Smooth muscle cell of the brain vasculature (primary cell): ENCODE measurements at places on chromosomes 16 and 17.

- DNase-seq = no peak
Observed at GRCh38 chr17:17348872-17349723, 45.9 kb downstream of the NT5M start.

DNA sequence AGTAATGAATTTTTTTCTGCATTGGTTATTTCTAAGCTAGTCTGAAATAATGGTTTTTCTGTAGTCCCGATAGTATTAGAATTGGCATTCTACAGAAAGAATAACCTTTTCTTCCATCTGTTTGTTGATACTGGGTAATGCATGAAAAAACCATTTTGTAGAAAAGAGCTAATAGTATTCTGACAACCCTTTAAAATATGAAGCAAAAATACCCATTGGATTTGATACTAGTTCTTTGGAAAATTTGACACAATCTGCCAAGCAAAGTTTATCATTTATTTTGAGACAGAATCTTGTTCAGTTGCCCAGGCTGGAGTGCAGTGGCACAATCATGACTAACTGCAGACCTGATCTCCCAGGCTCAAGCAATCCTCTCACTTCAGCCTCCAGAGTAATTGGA is 366.8 kb upstream of the MON1B start:
- DNase-seq = no peak

GRCh38 chr17:14581186-14581830 is 280.4 kb downstream of the HS3ST3B1 start:
- no peak for DNase-seq

- no peak for DNase-seq
Observed at GRCh38 chr17:4357671-4358070, 8.8 kb downstream of the UBE2G1 start.

- DNase-seq = no peak
Observed at GRCh38 chr16:9900576-9900975, 281.7 kb downstream of the GRIN2A start.

DNA sequence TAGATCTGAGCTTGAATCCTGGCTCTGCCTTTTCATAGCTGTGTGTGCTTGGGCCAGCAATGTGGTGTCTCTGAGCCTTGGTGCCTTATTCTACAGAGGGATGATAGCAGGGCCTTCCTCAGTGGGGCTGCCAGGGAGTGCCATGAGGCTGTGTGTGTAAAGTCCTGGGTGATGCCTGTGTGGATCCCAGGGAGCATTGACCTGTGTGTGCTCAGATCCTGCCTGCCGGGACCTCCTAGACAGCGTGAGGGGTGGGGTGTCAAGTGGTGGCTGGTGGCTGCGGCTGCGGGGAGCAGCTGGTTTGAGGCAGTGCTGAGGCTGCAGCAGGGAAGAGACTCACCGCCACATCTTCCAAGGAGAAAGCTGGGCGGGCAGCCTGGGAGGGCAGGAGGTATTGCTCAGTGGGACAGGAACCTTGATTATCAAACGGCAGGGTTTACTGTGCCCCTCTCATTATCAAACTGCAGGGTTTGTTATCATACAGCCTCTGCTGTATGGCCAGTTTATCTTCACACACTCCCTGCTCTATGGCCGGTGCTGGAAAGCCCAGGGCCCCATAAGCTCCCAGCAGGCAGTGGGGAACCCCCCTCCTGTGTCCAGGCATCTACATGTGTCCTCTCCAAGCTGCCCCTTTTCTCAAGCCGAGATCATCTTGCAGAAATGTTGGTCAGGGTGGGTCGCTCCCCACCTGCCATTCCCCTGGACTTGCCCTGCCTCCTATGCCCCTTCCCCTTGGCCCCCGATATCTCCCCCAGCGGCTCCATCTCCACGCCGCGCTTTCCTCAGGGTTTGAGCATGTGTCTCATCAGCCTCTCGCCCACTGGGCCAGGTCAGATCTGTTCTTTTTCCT is 3.1 kb upstream of the ADCY7 start:
- no peak for DNase-seq

- DNase-seq = no peak
Observed at GRCh38 chr16:35745191-35745590, 2285.8 kb downstream of the TP53TG3F start.

GRCh38 chr16:10020866-10021265 is 161.4 kb downstream of the GRIN2A start:
- no peak for DNase-seq

DNA sequence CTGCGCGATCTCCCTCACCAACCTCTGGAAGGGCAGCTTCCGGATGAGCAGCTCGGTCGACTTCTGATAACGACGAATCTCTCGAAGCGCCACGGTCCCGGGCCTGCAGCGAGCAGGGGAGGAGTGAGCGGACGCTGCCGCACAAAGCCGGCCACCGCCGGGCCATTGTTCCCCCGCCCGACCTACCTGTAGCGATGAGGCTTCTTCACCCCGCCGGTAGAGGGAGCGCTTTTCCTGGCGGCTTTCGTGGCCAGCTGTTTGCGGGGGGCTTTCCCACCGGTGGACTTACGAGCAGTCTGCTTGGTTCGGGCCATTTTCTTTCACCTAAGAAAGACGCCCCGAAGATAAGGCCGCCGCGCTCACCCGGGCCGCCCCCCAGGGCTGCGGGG is 5.8 kb upstream of the UNK start:
- no peak for DNase-seq

GRCh38 chr16:89785523-89786155 is 30.8 kb downstream of the FANCA start:
- no peak for DNase-seq

- DNase-seq = no peak
Observed at GRCh38 chr16:15649727-15650018, 372 bp upstream of the NDE1 start.

DNA sequence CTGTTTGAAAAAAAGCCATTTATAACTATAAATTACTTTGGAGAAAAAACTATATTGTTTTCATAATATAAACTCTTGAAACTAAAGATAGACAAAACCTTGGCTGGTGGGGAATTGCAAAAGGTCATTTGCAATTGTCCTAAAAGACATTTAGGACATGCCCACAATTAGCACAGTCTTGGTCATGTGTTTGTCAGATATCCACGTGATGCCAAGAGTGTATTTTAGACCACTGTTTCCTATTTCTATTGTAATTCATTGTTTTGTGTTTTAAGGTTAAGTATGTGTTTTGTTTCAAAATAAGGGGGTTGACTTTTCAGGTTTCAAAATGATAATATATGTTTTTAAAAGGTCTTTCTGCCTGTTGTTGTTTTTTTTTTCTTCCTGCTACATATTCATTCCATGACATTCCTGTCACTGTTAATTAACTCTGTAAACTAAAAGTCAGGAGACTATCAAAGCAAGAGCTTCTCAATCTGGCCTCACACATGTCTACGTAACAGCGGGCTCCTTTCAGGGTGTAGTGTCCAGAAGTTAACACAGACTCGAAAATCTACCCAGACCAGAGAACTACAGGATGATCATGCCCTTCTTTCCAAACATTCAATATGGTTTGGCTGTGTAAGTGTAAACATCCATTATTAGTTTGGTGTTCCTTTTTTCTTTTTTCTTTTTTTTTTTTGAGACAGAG is 58.7 kb downstream of the COG7 start:
- no peak for DNase-seq

DNA sequence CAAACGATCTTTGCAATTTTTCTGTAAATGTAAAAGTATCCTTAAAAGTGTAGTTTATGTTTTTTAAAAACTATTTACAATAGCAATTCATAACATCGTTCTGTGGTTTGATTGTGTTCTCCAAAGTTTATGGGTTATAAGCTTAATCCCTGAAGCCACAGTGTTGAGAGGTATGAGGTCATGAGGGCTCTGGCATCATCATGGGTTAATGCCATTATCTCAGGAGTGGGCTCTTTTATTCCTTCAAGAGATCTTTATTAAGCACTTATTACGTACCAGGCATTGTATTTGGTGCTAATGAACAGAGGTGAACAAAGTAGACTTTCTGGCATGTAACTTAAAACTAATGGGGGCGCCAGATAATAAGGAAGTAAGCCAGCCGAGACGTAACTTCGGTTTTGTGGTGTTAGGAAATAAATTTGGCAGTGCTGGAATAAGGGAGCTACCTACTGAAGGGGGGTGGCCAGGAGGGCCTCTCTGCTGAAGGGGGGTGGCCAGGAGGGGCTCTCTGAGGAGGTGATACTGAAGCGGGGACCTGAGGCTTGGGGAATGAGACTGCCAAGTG is 158.1 kb downstream of the VPS53 start:
- no peak for DNase-seq

GRCh38 chr16:12846592-12846991 is 42.9 kb upstream of the CPPED1 start:
- no peak for DNase-seq

DNA sequence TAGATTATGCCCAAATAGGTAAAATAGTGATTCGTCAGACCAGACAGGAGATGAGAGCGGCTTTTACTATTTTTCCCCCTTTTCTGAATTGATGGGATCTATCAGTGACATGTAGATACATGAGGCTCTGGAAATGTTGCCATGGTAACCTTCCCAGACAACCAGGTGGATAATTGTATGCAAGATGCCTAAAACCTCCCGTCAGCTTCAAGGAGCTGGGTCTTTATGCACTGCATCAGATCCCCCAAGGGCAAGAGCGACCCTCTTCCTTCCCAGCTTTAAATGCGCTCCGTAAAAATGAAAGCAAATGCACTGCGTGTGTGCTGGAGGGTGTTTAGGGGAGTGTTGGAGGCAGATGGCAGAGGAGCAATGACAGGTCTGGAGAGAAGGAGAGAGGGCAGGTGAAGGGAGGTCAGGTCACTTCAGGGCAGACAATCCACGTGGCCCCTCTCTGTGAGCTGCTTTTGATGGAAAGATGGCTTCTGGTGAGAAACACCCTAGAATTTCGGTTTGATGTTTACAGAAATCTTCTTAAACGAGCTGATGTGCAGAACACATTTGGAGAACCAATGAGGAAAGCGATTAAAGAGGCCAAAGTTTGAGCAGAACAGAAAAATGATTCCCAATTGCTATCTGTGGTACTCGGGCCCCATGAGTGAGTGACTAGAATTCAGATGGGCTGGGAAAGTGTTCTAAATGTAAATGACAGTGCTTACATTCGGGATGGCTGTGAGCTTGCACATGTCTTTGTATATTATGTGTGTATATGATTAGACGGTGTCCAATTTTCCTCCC is 461.7 kb upstream of the HSBP1 start:
- no peak for DNase-seq

DNA sequence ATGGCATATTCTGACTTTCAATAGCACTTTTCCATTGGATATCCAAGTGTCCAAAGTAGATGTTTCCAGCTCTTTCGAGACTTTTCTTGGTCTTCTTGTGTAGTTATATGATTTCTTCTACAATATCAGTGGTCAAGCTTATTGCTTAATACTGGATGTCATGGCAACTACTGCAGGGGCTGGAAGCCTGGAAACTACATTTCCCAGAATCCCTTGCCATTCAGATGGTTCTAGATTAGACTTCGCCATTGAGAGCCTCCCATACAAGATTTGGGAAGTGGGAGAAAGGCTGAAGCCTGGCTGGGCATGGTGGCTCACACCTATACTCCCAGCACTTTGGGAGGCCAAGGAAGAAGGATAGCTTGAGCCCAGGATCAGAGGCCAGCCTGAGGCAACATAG is 153.6 kb downstream of the C16orf95 start:
- DNase-seq = no peak

DNA sequence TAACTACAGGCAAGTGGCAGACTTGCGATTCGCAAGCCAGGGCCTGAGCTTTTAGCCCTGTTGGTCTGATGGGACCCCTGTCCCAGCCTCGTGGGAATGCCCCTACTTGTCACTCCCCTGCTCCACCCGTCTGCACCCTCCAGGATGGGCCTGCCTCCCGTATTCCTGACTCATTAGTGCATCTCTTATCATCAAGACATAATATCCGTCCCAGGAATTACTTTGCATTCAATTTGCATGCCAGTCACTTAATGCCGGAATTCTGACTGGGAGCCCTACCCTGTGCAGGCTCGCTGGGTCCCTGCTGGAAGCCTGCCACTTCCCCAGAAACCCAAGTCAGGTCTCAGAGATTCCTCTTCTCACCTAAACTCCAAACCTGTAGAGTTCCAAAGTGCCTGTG is 3.3 kb downstream of the PRSS53 start:
- DNase-seq = no peak

DNA sequence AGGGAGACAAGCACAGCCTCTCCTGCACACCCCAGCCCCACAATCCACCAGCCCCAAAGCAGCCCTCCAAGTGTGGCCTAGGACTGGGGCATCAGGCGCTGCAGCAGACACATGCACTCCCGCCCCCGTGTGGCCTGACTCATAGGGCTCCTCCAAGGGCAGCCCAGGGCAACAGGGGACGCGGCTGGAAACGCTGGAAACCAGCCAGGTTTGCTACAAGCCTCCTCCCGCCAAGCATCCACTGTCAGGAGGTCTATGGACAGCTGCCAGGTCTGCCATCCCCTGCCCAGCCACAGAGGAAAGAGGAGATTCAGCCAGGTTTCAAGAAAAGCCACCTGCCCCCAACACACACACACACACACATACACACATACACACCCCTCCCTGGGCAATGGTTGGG is 25.8 kb downstream of the SRCIN1 start:
- no peak for DNase-seq

DNA sequence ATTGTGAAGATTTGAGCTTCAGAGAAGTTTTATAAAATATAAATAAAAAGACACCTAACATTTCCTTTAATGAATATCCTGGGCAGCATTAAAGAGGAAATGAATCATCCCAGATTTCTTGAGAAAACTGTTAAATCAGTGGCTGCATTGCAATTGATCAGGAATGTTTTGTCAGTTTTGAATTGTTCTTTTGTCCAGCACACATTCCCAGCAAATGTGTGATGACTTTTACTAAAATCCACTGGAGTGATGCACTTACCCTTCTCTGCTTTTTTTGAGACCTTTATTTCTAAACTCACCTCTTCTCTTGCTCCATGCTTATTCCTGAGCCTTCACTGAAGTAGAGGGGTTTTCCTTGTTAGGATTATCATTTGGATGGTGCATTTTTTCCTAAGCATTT is 1307.2 kb downstream of the CDH8 start:
- no peak for DNase-seq

GRCh38 chr17:45048795-45049563 is 2.5 kb downstream of the DCAKD start:
- DNase-seq = no peak

GRCh38 chr16:23835390-23836077 is at the start of gene PRKCB:
TSS of gene PRKCB (plus strand) at chr16:23835983.
- DNase-seq = no peak

DNA sequence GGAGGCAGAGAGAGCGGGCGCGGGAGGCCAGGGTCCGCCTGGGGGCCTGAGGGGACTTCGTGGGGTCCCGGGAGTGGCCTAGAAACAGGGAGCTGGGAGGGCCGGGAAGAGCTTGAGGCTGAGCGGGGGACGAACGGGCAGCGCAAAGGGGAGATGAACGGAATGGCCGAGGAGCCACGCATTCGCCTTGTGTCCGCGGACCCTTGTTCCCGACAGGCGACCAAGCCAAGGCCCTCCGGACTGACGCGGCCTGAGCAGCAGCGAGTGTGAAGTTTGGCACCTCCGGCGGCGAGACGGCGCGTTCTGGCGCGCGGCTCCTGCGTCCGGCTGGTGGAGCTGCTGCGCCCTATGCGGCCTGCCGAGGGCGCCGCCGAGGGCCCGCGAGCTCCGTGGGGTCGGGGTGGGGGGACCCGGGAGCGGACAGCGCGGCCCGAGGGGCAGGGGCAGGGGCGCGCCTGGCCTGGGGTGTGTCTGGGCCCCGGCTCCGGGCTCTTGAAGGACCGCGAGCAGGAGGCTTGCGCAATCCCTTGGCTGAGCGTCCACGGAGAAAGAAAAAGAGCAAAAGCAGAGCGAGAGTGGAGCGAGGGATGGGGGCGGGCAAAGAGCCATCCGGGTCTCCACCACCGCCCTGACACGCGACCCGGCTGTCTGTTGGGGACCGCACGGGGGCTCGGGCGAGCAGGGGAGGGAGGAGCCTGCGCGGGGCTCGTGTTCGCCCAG is 1.2 kb upstream of the CBX4 start:
- no peak for DNase-seq

- no peak for DNase-seq
Observed at GRCh38 chr17:19537111-19537510, 3.5 kb downstream of the SLC47A1 start.
